Stimulated activated CD4-positive, alpha-beta T cell treated with anti-CD3 and anti-CD28 coated beads, Interleukin-1b, Interleukin-23, amount 100 ng/mL, for 1 hour (primary cell): ENCODE measurements at places on chromosomes 2 and 18.

DNA sequence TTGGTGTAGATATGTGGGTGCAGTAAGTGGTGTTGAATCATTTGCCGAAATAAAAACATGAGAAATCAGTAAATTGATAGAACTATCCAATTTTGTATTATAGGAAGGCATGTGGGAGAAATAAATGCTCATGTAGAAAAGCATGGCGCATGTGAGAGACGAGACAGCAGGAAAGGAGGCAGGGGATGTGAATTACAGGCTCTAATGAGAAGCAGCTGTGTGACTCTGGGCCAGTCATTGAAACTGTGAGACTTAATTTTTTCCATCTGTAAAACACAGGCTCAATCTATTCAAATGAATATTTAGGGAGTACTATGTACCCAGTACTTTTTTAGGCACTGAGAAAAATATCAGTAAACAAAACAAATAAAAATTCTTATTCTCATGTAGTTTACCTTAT is 42.6 kb upstream of the MAP3K20 start:
- no peak for DNase-seq

DNA sequence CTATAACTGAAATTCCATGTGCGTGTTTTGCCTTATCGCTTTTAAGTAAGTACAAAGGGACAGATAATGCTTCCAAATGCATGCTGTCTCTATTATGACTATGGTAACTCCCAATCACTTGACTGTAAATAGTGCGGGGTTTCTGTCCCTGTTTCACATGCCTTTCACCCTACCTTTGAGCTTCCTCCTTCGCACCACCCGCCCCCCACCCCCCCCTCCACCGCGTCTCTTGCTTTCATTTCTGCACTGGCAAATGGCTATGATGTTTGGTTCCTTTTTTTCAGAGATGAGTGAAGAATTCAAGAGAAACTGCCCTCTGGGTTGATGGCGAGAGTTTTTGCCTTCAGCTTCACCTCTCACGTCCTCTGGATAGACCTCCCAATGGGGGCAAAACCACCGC is 25.0 kb upstream of the SPP2 start:
- no peak for DNase-seq

GRCh38 chr2:68319398-68320117 is at the start of gene CNRIP1:
CNRIP1 (minus strand) TSS chr2:68319949; CDS start chr2:68319400, 549 bp downstream.
- no peak for DNase-seq

- no peak for DNase-seq
These were observed 53.6 kb upstream of the EML6 start for GRCh38 chr2:54669677-54670484.

DNA sequence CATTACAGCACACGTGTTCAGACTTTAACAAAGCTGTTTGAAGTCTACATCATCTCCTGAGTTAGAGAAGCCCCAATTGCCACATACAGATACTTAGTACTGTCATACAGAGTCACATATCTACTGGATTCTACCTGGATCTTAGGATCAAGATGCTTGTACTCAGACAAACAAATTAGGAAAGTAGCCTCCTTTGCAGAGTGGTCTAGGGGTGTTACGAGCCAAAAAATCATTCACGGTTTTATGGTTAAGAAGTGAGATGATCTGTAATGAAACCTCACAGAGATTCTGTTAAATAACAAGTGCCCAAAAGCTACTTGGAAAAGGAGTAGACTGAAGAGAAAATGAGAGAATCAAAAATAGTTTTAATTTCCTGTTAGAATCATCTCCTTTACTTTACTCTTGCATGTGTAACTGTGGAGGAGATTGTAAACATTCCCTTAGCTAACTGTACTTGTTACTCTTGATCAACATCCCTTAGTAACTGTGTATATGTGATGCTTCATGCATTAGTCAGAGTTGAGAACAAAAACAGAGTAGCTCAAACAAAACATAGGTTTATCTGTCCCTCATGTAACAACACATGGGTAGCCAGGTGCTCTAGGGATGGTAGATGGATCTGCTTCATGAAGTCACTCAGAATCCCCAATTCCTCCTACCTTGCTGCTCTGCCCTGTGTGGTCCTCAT is 16.4 kb upstream of the IL1RL1 start:
- DNase-seq, result no peak

- DNase-seq, result no peak
These were observed 2.2 kb downstream of the CD226 start for GRCh38 chr18:69945220-69946114.

DNA sequence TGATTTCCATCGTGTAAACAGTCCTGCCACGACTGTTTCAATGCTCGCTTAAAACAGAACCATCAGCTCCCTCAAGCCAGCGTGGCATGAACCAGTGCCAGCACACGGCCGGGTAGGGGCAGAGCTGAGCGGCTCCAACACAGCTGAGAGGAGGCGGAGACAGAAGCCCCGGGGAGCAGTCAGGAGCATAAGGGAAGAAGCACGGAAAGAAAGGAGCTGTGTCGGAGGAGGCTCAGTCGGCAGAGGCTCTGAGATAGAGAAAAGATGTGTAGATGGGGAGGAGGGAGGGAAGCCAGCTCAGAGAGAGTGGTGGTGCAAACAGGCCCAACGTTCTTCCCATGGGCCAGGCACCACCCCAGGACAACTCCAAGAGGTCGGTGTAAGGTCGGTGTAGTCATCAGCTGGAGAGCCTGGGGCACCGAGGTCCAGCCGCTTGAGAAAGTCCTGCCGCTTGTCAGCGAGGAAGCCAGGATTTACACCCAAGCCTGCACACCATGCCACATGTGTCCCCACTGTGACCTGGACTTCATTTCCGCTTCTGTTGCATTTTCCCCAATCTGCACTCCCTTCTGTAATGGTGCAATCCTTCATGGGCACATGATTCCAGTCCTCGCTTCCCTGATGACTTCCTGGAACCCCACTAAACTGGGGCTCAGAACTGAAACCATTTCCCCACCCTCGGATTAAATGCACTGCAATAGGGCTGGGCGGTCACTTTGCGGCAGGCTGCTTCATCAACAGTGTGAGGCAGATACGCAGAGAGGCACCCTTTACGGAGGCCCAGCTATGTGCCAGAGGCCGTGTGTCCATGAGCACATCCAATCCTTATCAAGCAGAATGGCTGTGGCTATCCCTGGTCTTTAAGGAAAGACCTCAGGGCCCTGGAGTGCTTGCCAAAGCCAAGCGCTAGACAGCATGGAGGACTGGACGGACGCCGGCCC is 43.5 kb downstream of the CYP27C1 start:
- DNase-seq, result no peak

DNA sequence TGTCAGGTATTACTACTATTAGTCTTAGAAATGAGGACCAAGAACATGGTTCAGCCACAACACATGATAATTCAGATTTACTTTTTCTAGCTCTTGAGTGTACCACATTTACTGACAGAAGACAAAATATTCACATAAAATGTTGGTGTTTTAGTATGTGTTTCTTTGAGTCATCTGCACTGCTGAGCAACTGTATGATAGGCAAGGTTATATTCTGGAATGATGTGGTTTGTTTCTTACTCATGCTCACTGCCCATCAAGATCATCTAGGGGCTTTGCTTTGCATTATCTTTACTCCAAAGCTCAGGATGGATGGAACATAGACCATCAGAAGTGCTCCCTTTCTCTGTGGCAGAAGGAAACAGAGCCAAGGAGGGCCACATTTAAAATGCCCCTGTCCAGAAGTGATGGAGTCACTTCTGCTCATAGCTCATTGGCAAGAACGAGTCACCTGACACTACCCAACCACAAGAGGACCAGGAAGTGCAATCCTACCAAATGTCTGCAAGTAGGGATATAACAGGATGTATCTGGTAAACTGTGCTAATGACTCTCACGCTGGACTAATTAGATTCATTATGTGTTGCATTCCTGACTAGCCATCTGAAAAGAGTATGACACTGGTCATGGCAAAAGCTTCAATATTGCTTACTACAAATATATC is 81.5 kb downstream of the DIS3L2 start:
- DNase-seq, result no peak

- no peak for DNase-seq
These were observed 919 bp upstream of the SCN2A start for GRCh38 chr2:165238295-165238694.
